ENCODE measurements at places on chromosomes 5 and 9.

DNA sequence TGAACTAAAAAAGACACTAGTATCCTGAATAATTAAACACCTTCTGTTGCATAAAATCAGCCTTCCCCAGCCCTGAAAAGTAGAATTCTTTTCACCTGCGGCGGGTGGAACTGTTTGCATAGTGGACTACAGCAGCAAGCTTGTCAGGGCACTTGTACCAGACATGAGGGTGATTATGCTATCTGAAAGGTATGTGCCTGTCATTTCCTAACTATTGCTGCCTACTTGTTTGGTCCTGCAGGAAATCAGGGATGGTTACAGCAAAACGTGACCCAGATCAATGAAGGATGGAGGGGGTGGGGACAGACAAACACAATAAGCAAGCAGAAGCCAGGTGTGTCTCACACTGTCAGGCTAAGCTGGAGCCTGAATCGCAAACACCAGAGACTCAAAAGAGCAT, 385.6 kb downstream of the MLLT3 start:
- no peak for DNase-seq

DNA sequence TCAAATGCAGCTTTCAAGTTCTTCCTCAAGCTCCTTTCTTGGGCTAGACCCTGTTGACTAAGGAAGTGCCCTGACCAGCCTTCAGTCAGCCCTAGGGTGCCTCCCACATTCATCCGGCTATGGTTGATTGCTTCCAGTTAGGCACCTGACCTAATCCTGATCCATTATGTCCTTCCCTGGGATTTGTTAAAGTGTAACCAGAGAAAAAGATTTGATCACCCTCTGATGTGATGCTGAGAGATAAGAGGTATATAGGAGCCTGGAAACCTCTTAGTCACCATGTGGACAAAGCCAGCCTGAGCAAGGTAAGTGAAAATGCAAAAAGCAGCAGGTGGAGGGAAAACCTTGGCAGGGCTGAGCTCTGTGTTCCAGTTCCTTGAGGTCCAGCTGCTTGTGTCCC, 178.8 kb upstream of the ERCC6L2 start:
- no peak for DNase-seq

- DNase-seq, result no peak
Observed at GRCh38 chr9:98471185-98471584, 215.7 kb upstream of the TBC1D2 start.

- no peak for DNase-seq
Observed at GRCh38 chr5:41349846-41350245, 136.5 kb upstream of the C6 start.

DNA sequence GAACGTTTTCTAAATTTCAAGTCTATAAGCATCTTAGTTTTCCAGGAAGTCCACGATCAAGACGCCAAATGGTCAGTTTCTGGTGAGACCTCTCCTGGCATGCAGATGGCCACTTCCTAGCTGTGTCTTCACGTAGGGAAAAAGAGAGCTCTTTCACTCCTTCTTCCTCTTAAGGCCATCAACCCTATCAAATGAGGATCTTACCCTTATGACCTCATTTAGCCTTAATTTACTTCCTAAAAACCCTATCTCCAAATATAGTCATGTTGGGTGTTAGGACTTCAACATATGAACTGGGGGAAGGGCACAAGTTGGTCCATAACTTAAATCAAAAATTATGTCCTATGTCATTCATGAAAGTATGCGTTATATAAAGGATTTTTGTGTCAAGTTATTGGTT, 229.5 kb downstream of the ARL15 start:
- DNase-seq, result no peak

GRCh38 chr5:58683567-58683966, 100.7 kb downstream of the RAB3C start:
- DNase-seq, result no peak

- DNase-seq, result no peak
Observed at GRCh38 chr5:5933651-5934050, 444.7 kb downstream of the MED10 start.

GRCh38 chr9:93960971-93961841, 6.1 kb upstream of the BARX1 start:
- no peak for DNase-seq

DNA sequence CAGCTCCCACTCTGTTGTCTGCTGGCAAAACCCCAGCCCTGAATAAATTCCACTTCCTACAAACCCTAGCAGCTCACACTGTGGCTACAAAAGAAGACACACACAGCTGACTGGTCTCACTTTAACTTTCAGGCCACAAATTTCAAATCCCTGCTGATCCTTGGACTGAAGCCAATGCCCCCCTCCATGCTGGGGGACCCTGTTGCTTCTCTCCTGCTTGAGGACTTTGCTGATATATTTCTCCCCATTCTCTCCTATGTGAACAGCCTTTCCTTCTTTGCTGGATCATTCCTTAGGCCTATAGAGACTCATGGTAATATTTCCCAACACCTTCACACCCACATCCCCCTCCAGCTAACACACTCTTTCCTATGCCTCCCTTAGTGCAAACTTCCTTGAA, 79.6 kb upstream of the ADRA1B start:
- no peak for DNase-seq

GRCh38 chr5:93250424-93250823, 330.6 kb downstream of the NR2F1-AS1 start:
- no peak for DNase-seq

- DNase-seq, result no peak
Observed at GRCh38 chr5:75331-76320, 16.3 kb upstream of the PLEKHG4B start.

DNA sequence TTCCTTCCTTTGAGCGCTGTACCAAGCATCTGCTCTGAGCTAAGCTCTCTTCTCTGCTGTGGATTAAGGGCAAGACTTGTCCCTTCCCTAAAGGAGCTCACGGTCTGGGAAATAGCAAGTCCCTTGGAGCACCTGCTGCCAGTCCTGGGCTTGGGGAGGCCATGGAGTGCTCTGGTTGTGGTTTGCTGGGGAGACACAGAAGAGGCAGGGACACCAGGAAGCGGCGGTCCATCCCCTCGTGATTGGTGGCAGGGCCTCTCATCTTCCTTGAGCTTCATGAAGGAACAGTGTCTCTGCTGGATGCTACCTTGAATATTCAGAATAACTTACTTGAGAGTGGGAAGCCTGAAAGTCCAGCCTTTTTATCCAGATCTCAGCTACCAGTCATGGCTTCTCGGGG, 35.3 kb downstream of the COL5A1 start:
- DNase-seq, result no peak

DNA sequence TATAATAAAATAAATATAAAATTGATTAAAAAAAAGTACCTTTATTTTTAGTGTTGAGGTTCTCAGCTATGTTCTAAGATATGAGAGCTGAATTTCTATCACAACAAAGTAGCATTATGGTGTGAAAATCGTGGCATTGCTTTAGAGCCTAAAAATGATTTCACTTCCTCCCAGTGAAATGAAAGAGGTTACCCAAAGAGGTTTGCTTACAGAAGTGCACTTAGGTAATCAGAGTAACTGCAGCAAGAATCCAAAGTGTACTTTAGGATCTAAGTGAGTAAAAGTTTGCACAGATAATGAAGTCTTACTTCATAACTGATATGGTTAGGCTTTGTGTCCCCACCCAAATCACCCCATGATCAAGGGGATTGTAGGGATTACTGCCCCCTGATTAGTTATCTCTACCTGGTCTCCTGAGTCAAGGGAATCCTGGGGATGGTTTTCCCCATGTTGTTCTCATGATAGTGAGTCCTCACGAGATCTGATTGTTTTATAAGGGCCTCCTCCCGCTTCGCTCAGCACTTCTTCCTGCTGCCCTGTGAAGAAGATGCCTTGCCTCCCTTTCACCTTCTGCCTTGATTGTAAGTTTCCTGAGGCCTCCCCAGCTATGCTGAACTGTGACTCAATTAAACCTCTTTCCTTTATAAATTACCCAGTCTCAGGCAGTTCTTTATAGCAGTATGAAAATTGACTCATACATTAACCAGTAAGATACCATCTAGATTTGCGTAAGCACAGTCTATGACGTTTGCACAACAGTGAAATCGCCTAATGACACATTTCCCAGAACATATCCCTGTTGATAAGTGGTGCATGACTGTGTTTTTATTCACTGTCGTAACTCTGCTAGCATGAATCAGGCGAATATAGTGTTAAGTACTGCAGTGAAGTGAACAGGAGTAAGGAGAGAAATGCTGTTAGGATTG, 40.3 kb upstream of the LRRC70 start:
- no peak for DNase-seq

GRCh38 chr9:34591248-34591916, 1.9 kb upstream of the CNTFR start:
- DNase-seq, result peak; percentile 80

DNA sequence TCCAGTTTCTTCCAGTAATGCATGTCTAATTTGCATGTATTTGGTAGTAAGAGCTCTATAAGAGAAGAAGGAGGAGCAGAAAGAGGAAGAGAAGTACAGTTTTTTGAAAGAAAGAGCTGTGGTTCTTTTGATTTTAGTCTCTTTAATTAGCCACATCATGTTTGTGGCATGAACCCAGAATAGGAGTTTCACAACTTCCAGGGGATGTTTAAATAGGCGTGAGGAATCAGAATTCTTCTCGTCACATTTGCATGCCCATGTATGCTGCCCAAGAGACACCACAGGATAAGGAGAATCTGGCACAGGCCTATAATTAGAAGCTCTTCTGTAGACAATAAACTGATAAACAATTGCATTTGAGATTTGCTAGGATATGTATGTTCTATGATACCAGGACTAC, 78.7 kb downstream of the GAS1 start:
- no peak for DNase-seq

DNA sequence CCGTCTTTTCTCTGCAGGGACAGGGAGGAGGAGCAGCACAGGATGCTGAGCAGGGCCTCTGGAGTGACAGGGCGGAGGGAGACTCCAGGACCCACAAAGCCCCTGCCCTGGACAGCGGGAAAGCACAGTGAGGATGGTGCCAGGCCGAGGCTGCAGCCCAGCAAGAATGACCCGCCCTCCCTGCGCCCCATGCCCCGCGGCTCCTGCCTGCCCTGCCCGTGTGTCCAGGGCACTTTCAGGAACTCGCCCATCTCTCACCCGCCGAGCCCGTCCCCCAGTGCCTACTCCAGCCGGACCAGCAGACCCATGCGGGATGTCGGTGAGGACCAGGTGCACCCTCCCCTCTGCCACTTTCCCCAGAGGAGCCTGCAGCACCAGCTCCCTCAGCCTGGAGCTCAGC, 9.1 kb upstream of the EXOC3 start:
- DNase-seq, result no peak

DNA sequence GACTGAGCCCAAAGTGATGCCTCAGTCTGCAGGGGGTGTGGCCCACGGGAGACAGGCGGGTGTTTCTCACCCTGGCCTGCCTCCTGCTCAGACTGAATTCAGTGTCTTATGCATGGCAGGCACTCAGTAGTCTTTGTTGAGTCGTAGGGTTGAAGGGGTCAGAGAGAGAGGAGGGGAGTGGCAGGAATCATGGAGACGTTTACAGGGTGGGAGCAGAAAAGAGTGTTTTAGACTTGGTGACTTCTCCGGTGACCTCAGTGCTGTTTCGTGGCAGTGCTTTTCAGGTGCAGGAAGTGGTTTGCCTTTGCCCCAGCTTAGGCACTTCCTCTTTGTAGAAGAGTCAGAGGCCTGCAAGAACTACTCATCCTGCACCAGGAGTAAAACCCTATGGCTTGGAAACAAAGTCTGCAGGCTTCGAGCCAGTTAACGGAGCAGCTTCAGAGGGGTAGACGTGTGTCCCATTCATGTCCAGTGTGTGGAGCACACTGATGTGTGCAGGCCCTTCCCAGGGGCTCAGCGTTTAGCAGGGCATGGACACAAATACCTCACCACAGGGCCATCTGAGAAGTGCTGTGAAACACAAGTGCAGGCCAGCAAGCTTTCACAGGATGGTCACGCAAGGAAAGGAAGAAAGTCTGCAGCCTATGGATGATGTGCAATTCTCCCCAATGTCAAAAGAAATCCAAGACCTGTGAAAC, 24.5 kb upstream of the SEMA4D start:
- peak; percentile 64 for DNase-seq

GRCh38 chr5:141834331-141834730, 43.9 kb downstream of the PCDH1 start:
- no peak for DNase-seq

- no peak for DNase-seq
Observed at GRCh38 chr9:36306471-36307306, 48.4 kb upstream of the GNE start.

DNA sequence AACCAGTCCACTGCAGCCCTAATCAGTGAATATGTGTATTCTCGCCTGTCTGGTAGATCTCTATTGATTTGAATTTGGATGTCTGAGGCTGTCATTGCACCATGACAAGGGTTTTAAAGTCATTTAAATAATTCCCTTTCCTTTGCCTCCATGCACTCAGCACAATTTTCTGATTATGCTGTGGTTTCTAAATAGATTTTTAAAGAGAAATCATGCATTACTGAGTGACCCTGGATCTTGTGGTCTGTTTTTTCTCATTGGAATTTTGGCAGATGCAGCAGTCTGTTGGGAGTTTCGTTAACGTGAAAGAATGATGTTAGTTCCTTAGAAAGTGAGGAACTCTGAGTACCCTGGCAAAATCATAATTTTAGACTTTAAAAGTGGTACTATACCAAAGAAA, 396.0 kb downstream of the LRRC70 start:
- DNase-seq, result no peak

GRCh38 chr9:131823701-131824146, 83.8 kb upstream of the RAPGEF1 start:
- no peak for DNase-seq

DNA sequence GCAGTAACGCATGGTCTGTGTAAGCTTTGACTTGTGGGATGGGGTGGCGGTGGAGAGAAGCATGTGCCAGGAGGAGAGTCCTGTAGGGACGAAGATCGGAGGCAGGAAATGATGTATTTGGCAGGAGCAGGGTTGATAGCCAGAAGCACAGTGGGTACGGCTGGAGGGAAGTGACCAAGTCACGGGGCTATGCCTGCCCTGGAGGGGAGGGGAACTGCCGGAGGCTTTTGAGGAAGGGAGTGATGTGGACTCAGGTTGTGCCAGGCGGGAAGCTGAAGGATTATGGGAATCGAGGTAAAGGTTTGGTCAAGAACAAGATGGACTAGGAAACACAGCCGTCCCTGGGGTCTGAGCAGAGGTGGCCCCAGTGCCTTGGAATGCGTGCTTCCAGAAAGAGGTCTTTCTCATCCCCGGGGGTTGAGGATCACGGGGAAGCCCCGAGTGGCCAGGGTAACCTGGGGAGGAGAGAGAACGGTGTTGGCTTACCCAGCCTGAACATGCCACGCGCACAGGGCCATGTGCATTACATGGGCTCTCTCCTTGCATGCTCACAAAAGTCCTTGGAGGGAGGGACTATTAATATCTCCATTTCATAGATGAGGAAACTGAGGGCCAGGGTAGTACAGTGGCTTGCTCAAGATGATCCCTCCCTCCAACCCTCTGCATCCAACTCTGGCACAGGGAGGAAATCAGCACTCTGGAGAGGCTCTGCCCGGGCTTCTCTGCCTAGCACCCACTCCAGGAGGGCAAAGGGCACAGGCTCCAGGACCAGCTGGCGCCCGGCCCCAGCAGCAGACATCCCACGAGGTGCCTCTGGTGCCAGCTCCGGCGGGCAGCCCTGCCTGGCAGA, 253.8 kb downstream of the PBX3 start:
- no peak for DNase-seq

Data from activated CD8-positive, alpha-beta memory T cell treated with anti-CD3 and anti-CD28 coated beads, Interleukin-2, amount 50 U/mL, for 4 hours (primary cell).